NCI-H446 (cell line): ENCODE measurements at places on chromosomes 11 and 22.

- DNase-seq = no peak
Measured at GRCh38 chr11:75292943-75293342, 52.4 kb downstream of the TPBGL start.

GRCh38 chr11:26583550-26583949 lies 11.5 kb upstream of the MUC15 start:
- no peak for DNase-seq

- no peak for DNase-seq
Measured at GRCh38 chr11:32092581-32093170, 1.8 kb downstream of the RCN1 start.

GRCh38 chr22:39594411-39594810 lies 23.9 kb downstream of the CACNA1I start:
- peak; percentile 7 for DNase-seq

GRCh38 chr11:132671851-132672370 lies 860.4 kb downstream of the OPCML start:
- no peak for DNase-seq

- no peak for DNase-seq
Measured at GRCh38 chr11:1864831-1865665, 12.2 kb downstream of the LSP1 start.

DNA sequence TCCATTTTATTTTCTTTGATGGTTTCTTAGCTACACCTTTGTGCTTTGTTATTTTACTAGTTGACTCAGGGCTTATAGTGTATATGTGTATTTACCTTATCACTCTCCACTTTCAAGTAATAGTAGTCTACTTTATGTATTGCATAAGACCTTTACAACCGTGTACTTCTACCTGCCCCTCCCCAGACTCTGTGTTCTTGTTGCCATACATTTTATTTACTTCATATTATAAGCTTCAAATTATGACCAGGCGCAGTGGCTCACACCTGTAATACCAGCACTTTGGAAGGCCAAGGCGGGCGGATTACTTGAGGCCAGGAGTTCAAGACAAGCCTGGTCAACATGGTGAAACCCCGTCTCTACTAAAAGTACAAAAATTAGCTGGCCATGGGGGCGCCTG lies 28.2 kb upstream of the CTSD start:
- no peak for DNase-seq

DNA sequence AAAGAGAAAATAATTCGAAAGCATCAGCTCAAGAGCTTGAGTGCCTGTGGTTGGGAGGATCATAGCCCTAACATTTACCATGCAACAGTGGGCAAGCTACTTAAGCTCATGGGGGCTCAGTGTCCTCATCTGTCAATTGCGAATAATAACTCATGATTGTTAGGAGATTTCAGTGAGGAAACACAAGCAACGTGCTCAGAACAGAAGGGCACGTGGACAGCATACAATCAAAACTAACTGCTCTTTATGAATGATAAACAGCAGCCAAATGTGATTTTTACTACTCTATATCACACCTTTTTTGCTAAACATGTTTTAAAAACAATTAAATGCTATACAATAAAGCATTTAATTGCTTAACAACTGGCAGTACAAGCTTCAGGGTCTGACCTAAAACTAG lies 310.1 kb upstream of the NARS2 start:
- DNase-seq = no peak

DNA sequence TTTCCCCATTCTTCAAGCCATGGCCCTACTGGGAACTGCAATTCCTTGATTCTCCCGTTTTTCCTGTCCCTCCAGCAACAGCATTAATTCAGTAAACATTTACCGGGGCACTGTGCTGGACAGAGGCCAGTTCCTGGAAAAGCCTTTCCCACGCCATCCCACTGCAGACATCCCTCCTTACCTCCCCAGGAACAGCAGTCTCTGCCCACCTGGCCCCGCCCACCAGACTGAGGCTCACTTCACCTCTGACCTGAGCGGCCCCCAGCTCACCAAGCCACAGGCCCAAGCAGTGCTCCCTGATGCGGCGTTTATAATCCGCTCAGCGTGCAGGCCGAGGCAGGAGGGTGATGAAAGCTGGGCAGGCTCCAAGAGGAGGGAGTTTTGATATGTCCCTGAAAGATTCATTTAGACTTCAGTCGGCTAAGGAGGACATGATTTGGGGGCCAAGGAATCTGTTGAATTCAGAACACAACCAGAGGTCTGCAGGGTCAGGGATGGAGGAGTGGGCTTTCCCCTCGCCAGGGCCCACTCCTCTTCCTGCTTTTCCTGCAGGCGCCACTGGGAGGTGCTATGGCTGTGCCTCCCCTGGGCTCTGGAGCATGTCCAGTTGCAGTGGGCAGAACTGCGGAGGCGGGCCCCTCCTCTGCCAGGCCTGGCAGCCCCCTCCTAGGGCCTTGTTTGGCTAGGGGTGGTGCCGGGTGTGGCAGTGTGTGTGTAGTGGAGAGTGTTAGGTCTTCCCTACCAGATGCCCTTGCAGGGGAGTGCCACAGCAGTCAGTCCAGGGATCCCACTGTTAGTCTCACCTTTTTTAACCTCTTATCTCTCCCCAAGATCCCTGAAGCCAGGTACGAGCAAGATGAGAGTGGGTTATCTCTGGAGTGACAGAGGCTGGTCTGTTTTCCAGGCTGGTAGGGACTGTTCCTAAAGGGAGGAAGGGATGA lies 1.4 kb upstream of the TAGLN start:
- no peak for DNase-seq

DNA sequence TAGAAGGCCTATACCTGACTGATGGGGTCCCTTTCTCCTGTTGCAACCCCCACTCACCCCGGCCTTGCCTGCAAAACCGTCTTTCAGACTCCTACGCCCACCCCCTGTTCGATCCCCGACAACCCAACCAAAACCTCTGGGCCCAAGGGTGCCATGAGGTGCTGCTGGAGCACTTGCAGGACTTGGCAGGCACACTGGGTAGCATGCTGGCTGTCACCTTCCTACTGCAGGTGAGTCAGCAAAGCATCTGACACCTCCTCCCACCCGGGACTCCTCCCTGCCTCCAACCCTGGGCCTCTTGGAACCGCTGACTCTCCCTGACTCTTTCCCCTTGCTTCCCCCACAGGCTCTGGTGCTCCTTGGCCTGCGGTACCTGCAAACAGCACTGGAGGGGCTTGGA lies 1.2 kb downstream of the ROM1 start:
- no peak for DNase-seq

DNA sequence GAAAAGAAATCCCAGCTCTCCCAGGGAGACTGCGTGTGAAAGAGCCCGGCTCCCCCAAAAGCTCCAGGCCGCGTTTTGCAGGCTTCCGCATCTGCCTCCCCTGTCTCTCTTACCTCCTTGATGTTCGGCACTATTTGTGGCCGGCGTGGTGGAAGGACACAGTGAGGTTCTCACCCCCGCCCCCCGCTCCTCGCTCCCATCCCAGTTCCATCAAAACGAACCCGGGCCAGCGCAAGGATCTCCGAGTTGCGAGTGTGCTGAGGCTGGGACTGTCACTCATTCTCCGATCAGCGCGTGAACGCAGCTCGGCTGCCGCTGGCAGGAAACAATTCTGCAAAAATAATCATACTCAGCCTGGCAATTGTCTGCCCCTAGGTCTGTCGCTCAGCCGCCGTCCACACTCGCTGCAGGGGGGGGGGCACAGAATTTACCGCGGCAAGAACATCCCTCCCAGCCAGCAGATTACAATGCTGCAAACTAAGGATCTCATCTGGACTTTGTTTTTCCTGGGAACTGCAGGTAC lies at the start of gene NCAM1:
Gene NCAM1, plus strand, starts transcription at position 275 of the 523 bp plus-strand sequence.
- DNase-seq = peak; percentile 98

GRCh38 chr11:93089474-93090102 lies 108.2 kb downstream of the SLC36A4 start:
- DNase-seq = peak; percentile 89

- no peak for DNase-seq
Measured at GRCh38 chr11:99281331-99281730, 260.6 kb downstream of the CNTN5 start.

- DNase-seq = no peak
Measured at GRCh38 chr22:46357711-46358520, 22.4 kb downstream of the TRMU start.

- DNase-seq = peak; percentile 11
Measured at GRCh38 chr11:63212742-63213141, 30.7 kb downstream of the SLC22A25 start.

DNA sequence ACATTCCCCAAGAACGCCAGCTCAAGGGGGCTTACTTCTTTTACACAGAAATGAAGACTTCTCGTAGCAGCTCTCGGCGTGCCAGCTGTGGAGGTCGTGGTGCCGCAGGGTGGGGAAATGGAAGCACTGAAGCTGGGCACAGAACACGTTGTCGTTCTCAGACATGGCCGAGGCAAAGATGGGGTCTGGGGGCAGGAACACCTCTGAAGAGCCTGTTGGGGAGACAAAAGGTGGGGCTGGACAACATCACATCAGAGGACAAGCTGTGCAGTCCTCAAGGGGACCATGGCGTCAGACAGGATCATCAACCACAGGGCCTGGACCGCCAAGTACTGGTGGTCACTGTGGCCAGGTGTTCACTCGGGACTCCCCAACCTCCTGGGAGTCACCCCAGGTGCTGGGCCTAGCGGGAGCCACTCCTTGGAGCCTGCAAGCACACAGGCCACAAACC lies 65.2 kb downstream of the DGCR2 start:
- no peak for DNase-seq

DNA sequence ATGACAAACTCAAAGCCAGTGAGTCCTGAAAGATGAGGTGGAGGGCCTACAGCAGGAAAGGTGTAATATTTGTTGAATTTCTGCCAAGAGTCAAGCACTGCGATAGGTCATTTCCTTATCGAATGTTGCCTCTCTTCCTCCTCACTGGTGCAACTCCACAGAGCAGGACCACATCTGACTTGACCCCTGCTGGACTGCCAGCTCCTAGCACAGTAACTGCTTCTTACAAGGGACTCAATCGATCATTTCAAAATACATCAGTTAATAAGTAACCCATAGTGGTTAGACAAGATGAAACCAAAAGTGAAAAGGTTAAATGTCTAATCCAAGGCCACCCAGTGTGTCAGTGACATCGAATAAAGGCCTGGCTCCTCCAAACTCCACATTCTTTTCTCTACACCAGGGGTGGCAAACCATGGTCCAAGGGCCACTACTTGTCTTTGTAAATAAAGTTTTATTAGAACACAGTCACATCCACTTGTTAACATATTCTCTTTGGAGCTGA lies 98.5 kb upstream of the CSNK2A3 start:
- DNase-seq = no peak

DNA sequence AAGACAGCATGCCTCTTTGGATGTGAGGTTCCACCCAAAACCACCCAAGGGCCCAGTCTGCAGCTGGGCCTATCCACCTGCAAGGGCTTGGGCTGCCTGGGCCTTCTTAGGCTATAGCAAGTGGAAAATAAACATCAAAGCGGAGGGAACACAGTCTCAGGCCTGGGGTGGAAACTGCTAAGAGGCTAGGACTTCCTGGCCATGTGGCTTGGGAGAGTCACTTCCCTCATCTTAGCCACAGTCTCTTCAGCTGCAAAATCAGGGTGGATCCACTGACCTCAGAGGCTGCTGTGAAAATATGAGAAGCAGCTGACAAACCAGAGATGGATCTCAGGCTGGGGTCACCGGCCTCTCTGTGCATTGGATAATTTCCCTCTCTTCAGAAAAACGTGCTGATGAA lies 30.6 kb upstream of the TFIP11 start:
- DNase-seq = no peak

DNA sequence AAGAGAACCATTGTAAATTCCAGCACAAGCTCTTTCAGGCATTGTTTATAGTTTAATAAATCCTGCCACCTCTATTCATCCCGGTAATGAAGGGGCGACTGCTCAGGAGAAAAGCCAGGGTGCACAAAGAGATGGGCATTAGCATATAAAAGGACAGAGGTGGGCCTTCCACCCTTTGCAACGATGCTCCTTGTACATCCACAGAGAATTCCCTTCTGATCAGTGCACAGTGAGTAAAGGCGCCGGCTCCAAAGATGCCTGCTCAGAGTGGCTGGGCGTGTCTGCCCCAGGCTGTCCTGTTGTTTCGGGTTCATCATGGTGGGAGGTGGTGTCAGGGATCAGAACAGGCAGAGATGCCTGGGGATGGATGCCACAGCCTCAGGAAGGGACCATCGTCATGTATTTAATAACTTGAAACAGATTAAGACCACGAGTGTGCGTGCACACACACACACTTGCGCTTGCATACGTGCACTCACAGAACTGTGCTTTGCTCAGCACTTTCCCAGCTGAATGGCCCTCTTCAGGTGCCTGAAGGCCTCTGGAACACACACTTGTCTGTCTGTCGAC lies 305.0 kb downstream of the TBC1D22A start:
- no peak for DNase-seq

GRCh38 chr11:2442589-2442988 lies 1.7 kb downstream of the TRPM5 start:
- no peak for DNase-seq

DNA sequence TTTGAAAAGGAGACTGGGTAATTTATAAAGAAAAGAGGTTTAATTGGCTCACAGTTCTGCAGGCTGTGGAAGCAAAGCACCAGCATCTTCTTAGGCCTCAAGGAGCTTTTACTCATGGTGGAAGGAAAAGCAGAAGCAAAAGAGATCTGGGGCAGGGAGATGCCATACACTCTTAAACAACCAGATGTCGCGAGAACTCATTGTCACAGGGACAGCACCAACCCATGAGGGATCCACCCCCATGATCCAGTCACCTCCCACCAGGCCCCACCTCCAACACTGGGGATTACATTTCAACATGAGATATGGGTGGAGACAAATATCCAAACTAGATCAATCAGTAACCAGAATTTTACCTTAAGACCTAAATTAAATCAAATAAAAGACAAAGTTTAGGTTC lies 87.2 kb downstream of the C11orf91 start:
- DNase-seq = no peak

- DNase-seq = peak; percentile 84
Measured at GRCh38 chr22:19974268-19974861, 32.7 kb upstream of the TXNRD2 start.

DNA sequence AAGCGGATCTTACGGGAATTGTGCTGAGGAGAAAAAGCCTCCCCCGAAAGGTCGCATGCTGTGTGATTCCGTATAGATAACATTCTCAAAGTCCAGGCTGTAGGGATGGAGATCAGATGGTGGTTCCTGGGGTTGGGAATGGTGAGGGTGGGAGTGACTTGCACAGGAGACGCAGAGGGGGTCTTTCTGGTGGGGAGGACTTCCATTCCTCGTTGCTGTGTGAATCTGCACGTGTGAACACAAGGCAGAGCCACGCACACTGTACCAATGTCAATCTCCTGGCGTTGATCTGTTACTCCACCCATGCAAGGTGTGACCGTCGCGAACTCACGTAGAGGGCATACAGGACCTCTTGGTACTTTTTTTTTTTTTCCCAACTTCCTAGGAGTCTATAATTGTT lies 59.0 kb upstream of the KCNQ1OT1 start:
- no peak for DNase-seq
